CD4-positive, alpha-beta memory T cell (primary cell): ENCODE measurements at places on chromosomes 1 and 21. TPM values are rescaled to one million over a fixed set of nuclear protein-coding genes. Genes with fewer than 3 reads are reported as not detected.

The DUSP10 gene
- 3.8 TPM for total RNA-seq

The LCE1C gene
- not detected for total RNA-seq

The FLG2 gene
- total RNA-seq: not detected

DNA sequence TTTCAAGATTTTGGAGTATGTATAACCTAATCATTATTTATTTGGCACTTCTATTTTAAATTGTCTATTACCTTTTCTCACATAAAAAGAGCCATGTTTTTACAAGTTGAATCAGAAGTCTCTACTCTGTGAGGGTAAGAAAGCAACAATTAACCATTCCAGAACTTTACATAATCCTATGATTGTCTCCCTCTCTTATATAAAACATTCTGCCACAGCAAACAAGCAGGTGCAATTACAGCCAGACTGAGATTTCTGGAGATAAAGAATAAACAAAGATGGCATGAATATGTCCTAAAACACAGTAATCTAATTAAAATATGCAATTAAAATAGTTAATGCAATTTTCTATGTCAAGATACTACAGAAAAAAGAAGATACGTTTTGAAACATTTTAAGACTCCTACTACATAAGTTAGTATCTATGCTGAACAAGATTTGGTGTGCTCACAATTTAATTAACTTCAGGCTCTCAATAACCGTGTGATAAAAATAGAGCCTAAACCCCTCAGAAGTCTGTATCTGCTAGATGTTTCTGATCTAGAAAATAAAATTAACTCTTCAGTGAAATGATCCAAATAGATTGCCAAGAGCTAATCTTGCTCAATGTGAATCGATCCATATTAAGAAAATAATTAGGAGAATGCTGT, 13.7 kb upstream of the TMPRSS15 start:
- no peaks in the 10 kb centered on the region for H3K4me1 ChIP-seq
- no peak for DNase-seq
- no peaks in the 10 kb centered on the region for H3K27me3 ChIP-seq
- no peak overlapping the region for H3K4me3 ChIP-seq
- H3K27ac ChIP-seq: no peak overlapping the region
- H3K36me3 ChIP-seq: no peaks in the 10 kb centered on the region

DNA sequence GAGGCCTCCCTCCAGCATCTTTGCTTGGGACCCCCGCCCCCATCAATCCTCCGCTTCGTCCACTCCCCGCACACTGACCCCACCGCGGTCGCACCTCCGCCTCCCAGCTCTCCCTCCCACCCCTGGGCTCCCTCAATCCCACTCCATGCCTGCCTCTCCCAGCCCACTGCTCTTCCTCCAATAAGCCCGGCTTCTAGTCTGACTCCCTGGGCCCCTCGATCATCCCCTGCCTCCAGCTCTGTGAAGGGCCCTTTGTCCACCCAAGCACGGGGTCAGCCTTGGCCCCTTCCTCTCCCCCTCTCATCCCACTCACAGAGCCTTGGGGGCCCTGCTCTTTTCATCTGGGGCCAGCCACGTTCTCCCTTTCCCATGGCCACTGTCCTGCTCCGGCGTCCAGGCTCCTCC, 1.5 kb upstream of the TMEM200B start:
- H3K27ac ChIP-seq: no peak overlapping the region
- H3K27me3 ChIP-seq: no peaks in the 10 kb centered on the region
- no peaks in the 10 kb centered on the region for H3K36me3 ChIP-seq
- peaks cover 25% of the 10 kb centered on the region for H3K4me1 ChIP-seq
- DNase-seq: no peak

GRCh38 chr1:215273838-215274516, 191.4 kb downstream of the KCNK2 start:
- no peak overlapping the region for H3K27ac ChIP-seq
- no peaks in the 10 kb centered on the region for H3K4me1 ChIP-seq
- DNase-seq: no peak
- no peaks in the 10 kb centered on the region for H3K27me3 ChIP-seq

DNA sequence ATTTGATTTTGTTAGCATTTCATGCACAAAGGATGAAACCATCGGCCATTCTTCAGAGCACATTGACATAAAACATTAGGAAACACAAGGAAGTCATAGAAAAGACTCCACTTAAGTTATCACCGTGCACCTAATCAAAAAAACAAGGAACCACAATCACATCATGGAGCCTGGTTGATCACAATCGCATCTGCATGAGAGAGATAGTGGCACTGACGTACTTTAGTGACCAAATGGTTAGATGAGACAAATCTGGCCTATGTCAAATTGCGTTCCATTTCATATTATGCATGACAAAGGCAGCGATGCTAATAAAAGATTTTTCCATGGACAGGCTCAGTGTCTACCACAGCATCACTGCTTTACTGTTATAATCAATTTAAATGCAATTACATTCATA, 571.8 kb upstream of the ADGRL2 start:
- DNase-seq: no peak
- no peaks in the 10 kb centered on the region for H3K27me3 ChIP-seq
- H3K36me3 ChIP-seq: no peaks in the 10 kb centered on the region
- H3K4me1 ChIP-seq: no peaks in the 10 kb centered on the region
